Kidney tubule cell (primary cell): ENCODE measurements at places on chromosomes 12 and 14.
A peak's percentile ranks its signal among the peaks of the same experiment; 100 is the strongest.

DNA sequence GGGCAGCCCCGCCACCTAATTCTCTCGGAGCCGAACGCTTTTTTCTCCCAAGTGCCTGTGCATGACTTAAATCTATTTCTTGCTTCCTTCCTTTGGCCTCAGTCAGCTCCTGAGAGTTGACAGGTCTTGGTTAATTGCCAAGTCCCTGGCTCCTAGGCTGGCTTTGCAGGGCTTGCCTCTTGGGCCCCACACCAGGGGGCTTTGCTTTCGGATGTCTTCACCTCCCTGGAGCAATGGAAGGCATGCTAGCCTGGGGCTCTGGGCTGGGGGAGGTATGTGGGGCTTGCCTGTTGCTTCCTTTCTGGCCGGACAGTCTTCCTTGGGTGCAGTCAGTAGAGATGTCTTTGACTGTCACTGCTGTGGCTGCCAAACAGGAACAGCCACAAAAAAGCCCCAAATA, 2.2 kb upstream of the KRT80 start:
- DNase-seq: no peak

DNA sequence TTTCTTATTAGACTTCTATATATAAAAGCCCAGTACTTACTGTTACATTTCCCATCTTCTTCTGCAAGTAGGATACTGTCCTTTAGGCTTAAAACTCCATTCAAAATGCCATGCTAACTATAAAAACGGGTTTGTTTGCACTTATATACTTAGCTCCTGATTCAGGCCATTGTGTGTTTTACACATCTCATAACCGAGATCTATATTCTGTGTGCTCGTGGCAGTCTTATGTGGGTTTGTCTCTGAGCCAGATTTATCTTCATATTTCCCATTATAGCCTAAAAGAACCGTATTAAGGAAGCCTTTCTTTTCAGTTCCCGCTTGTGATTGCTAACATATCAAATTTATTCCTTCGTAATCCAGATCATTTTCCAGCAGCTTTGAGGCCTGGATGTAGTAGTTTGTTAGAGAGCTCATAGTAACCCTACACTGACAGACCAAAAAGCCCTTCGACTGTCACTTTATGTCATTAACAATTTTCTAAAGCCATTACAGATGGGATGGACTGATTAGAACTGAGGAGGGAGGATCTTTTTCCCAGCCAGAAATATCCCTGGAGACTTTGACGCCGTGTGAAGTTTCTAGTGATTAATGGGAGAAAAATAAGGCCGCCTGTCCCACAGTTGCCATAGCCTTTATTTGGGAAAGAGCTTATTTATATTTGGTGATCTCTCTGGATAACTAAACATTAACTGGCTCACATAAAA, 508.5 kb downstream of the FOXG1 start:
- DNase-seq: no peak

- DNase-seq: no peak
Observed at GRCh38 chr12:48866052-48866711, 512 bp upstream of the RND1 start.

GRCh38 chr12:127145241-127145928, 1121.6 kb upstream of the TMEM132C start:
- no peak for DNase-seq

- DNase-seq: no peak
Observed at GRCh38 chr12:47828008-47828975, 8.6 kb upstream of the HDAC7 start.

DNA sequence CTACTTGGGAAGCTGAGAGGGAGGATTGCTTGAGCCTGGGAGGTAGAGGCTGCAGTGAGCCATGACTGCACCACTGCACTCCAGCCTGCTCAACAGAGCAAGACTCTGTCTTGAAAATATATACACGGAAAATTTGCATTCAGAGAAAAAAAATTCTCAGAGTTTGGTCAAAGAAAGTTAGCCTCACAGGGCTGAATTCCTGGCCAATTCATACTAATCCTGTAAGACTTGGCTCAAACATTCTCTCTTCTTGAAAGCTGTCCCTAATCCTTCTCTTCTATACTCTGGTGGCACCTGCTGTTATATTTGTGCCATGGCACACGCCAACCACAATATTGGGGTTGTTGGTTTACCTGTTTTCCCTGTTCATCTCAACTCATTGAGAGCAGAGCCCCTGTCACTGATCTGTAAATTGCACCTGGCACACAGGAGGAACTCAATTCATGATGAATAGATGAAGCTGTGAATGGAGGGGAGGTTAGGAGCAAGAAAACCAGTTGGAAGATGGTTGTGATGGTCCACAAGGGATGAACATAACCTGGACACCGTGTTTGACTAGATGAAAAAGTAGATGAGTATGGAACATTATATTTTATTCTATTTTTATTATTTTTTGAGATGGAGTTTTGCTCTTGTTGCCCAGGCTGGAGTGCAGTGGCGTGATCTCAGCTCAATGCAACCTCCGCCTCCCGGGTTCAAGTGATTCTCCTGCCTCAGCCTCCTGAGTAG, 36.8 kb upstream of the SPTSSA start:
- peak; percentile 39 for DNase-seq

- peak; percentile 40 for DNase-seq
Observed at GRCh38 chr12:7512553-7512952, 9.0 kb upstream of the CD163 start.

DNA sequence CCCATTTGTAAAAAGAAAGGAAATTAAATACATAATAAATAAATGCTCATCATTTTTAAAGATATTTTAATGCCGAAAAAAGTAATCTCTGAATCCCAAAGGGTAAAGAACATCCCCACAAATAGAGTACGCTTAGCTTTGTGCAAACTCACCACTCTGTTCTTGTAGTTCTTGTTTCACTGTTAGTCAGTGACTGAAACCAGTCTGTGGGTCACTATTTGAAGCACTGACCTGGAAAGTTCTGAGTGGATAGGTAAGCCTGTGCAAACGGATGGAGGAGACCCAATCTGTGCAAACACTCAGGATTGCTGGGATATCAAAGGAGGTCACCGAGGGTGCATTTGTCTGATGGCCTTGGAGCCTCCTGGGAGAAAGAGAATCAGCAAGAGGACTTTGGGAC, 68.1 kb upstream of the TSPAN11 start:
- no peak for DNase-seq

- DNase-seq: peak; percentile 39
Observed at GRCh38 chr12:42683933-42684801, 94.6 kb upstream of the PRICKLE1 start.

DNA sequence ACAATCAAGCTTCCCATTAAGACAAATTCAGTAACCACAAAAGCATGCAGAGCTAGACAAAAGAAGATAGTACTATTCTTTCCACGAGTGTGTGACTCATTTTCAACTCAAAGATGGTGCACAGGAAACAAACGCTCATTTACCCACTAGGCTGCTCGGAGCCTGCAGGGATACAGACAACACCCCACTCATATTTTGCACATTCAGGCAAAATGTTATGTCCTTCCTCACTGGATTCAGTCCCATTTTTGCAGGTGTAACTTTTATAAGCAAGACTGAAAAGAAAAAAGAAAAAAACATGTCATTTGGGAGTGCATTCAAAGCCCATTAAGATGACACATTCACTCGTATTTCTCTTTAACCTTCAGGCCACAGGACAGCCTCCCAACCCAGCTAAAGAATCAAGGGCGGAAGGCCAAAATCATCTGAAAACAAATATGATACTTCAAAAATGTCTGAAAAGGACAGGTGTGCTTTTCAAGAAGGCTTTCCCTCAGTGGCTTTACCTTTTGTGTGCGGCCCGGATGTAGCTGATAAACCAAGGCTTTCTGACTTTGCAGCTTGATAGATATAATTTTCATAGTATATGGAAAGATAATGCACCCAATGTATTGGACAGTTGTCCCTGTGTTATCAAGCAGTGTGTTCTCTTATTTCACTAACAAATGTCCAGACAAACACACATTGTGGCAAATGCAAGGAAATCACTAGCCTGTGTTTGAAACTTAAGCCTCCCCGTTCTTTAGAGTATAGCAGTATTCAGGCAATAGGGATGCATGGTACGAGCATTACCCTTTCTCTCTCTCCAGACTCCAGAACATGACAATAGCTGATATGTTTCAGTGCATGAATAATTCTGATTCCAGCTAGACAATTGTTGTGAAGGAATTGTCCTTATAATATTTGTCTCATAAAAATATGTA, 147.8 kb upstream of the KRR1 start:
- DNase-seq: peak; percentile 86

- DNase-seq: no peak
Observed at GRCh38 chr12:14962797-14963196, 1.4 kb upstream of the ARHGDIB start.

DNA sequence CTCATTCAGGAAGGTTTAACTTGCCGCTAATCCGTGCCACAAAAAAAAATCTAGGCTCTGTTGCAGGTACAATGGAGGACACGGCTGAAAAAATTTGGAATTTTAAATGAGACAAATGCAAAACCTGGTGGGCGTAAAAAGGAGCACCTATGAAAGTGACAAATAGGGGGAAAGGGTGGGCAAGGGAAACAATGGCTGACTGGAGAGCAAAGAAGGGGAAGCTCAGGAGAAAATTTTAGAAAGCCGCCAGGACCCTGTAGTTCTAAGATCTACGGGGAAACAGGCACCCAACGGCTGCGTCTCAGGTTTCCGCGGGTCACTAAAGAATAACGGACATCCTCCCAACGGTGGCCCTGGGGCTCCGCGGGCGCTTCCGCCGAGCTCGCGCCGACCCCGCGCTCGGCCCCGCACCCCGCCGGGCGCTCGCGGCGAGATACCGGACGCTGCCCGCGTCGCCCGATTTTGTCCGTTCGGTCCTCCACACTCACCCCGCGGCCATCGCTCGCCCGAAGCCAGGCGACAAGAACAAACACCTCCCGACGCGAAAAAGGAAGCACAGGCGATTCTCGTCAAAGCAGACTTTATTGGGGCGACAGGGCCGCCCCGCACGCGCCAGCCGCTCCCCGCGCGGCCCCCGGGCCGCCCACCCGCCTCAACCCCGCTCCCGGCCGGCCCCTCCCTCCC, 1.1 kb upstream of the YY1 start:
- DNase-seq: peak; percentile 51

DNA sequence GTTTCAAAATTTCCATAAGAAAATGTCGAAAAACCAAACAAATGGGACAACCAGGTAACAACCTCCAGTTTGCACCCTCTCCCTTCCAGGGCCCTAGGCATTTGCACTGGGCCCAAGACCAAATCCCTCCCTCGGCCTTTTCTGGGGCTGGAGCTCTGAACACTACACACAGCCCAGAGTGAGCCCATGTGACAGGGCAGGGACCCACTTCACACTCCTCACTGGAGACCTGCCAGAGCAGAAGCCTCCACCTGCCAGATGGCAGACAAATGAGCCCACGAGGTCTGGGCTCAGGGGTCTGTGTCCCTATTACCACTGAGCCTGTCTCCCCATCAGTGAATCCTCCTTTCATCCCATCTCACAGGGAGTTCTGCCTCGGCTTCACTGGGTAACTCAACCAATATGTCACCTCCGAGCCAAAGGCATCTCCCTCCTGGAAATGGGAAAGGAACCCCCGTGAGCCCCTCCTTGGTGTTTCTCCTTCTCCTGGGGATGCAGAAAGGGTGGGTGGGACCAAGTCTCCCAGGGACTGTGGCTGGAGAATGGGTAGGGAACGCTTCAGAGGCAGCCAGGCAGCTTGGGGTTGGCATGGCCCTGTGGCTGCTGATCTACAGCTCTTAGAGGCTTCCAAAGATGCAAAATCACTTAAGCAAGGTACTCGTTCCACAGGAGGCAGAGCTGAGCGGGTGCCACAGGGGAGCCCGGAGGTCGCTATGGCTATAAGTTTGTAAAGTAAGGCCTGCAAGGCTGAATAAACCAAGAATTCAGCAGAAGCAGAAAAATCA, 10.6 kb downstream of the VWF start:
- DNase-seq: no peak

GRCh38 chr12:96890331-96890730, 16.7 kb upstream of the NEDD1 start:
- no peak for DNase-seq

DNA sequence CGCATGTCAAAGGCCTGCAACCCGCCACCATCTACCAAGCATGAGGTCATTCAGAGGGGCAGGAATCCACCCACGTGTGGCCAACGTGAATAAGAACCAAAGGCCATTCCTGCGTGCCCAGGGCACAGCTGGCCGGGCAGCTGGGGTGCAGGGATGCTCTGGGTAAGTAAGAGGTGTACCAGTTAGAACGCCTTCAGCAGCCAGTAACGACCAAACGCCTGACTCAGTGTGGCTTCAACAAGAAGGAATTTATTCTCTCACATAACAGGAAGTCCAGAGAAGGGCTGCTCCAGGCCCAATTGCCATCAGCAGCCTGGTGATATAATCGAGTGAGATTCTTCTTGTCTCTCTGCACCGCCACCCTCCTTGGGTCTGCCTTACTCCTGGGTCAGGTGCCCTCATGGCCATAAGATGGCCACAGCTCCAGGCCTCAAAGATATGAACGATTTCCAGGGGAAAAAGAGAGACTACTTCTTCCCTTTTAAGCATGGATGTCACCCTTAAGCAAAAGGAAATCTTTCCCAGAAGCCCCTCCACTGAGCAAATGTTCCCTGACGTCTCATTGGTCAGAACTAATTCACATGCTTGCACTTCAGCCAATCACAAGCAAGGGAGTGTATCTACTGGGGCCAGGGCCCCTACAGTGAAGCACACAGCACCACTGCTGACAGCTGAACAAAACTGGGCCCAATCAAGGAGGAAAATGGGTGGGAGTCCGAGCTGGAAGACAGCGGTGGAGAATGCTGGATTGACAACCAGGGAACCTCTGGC, 7.3 kb downstream of the TTC7B start:
- DNase-seq: peak; percentile 92

GRCh38 chr14:95533391-95533821, 1.4 kb upstream of the GLRX5 start:
- DNase-seq: peak; percentile 42

- no peak for DNase-seq
Observed at GRCh38 chr12:126862500-126862899, 1404.5 kb upstream of the TMEM132C start.

DNA sequence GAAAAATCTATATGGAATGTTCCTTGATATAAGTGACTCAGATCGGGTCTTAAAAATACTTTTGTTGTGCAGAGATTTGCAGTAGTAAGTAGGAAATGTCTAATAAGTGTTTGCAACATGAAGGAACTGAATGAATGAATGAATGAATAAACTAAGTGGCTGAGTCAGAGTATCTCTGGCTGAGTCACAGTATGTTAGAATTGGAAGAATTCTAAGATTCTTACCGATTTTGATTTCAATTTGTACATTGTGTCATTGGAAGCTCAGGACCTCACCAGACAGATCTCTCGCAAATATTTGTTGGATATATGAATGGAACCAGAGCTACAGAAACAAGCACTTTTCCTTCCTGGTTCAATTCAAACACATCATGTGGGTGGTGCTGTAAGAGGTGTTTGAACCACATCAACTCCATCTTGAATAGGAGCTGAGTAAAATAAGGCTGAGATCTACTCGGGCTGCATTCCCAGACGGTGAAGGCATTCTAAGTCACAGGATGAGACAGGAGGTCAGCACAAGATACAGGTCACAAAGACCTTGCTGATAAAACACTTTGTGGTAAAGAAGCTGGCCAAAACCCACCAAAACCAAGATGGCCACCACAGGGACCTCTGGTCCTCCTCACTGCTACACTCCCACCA, 123.9 kb upstream of the FOXN3 start:
- DNase-seq: peak; percentile 56

- peak; percentile 90 for DNase-seq
Observed at GRCh38 chr12:15700595-15700994, 88.6 kb downstream of the EPS8 start.
